ENCODE measurements at places on chromosomes 16 and 17.

- DNase-seq: peak; percentile 60
Measured at GRCh38 chr16:86508028-86508946, 2.0 kb upstream of the FOXF1 start.

DNA sequence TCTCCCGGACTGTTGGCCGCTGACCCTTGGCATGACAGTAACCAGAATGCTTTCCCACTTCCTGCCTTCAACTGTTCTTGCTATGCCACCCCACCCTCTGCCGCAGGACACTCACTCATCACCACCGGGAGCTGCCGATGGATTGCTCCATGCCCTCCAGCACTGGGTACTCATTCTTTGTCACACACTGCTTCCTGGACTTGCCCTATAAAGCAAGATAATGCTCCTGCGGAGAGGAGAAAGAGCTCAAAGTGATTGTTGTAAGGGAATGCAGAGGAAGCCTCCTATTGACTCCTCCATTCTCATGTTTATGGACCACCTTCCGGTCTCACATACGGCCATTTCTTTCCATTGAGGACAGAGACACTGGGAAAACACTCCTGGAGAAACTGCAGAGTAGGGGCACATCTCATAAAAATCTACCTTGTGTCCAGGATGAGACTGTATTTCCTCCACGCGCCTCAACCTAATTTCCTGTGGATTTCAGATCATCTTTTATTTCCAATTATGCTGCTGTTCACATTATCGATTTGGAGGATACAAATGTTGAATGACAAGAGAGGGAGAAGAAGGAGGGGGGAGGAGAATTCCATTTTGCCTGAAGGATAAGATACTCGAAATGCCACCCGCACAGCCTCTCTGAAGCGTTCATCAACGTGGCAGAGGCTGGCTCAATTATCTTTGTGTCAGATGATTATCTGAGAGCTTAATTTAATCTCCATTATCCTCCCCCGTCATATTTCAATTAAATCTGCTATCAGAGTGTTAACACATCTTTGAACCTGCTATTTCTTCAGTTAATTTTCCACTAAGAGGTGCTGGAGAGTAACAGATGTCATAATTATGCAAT lies 486.1 kb upstream of the SALL1 start:
- DNase-seq: no peak

GRCh38 chr16:22926105-22926751 lies 112.3 kb downstream of the HS3ST2 start:
- no peak for DNase-seq

DNA sequence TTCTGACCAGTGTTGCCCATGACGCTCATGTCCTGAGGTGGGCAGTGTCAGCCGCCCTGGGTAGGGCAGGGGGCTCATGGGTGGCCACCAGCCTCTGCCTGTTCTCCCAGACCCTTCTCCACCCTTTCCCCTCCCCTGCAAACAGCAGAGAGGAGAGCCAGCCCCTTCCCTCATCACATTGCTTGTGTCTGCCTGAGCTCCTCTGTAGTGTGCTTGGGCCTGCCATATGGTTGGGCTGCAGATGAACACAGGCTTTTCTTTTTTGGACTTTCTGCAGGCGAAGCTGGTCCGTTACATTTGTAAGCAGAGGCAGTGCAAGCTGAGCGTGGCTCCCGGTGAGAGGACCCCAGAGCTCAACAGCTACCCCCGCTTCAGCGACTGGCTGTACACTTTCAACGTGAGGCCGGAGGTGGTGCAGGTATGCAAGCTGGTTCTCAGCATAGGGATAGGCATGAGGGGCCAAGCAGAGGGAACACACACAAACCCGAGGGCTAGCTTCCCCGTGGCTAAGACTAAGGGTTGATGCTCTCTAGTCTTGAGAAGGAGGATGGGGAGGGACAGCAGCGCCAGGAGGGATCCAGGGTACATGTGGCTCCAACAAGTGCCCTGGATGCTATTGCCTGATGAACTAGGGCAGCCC lies 80.6 kb upstream of the LGALS9 start:
- DNase-seq: no peak

GRCh38 chr17:8823279-8823678 lies 24.1 kb upstream of the MFSD6L start:
- DNase-seq: no peak

GRCh38 chr16:10989559-10989958 lies 45.2 kb downstream of the CLEC16A start:
- DNase-seq: no peak

DNA sequence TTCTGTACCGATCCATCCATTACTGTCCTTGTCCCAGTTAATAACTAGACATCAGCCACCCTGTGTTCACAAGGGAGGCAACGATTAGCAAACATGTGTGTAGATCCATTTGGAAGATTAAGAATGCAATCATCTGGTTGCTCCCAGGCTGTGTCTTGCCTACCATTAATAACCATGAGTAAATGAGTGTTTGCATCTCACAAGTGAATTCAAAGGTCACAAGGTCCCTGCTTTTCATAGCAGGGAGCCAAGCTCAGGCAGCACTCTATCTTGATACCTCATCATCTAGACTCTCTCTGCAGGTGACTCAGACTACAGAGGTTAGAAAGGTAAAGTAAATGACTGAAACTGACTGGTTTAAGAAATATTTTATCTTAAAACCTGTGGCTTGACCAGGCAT lies 25.3 kb downstream of the VWA3A start:
- DNase-seq: no peak

DNA sequence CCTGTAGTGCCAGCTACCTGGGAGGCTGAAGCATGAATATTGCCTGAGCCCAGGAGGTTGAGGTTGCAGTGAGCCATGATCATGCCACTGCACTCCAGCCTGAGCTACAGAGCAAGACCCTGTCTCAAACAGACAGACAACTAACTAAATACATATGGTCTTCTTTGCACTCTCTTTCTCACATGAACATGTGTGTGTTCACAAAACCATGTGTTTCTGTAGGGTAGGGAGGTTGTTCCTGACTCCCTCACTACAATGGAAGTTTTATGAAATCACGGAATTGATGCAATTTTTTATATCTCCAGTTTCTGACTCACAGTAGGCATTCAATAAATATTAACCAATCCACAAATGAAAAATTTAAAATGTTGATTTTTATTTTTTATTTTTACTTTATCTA lies 48.5 kb downstream of the ABHD15 start:
- DNase-seq: no peak

DNA sequence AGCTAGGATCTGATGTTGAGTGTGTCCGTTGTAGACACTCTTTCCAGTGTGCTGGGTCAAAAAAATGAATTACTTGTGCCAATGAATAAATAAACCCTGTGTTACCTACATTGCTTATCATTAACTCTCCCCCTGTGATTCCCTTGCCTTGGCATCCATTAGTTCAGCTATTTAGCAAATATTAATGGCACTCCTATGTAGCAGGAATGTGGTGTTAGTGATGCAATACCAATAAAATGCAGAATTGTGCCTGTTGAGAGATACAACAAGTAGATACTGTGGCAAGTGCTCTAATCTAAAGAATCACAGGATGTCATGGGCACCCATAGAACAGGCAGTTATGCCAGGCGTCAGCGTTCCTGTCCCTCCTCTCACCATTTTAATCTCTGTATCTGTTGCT lies 343.2 kb downstream of the PMP22 start:
- DNase-seq: no peak

DNA sequence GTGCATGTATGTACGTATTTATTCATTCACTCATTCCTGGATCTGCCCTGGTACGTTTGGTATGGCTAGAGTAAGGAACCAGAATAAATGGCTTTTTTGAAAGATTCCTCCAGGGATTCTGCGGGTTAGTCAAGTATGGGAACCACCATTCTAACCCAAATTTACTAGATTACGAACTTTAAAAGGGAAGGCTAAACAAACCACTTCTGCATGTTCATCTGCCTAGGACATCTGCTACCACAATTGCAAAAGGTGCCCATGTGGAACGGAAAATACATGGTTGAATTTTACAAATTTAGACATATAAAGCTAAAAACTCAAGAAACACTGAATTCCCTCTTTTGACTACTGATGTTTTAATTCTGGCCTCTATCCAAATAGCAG lies 22.1 kb downstream of the CYTH1 start:
- no peak for DNase-seq

DNA sequence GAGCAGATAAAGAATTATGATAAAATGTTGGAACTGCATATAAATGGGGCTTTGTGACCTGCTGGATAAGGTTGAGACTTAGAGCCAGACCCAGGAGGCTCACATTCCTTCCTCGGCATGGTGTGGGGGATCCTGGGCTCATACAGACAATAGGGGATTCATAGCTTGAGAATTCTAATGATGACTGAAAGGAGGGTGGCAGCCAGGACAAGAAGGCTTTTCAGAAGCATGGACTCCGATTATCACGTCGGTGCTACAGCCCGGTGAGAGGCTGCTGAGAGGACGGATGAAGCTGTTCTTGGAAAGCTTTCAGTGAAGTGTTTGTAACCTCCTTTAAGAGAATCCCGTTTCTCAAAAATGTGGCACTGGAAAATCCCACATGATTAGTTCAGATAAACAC lies 167.2 kb downstream of the ANKFN1 start:
- no peak for DNase-seq

GRCh38 chr16:89113152-89113547 lies 19.5 kb downstream of the ACSF3 start:
- DNase-seq: no peak

DNA sequence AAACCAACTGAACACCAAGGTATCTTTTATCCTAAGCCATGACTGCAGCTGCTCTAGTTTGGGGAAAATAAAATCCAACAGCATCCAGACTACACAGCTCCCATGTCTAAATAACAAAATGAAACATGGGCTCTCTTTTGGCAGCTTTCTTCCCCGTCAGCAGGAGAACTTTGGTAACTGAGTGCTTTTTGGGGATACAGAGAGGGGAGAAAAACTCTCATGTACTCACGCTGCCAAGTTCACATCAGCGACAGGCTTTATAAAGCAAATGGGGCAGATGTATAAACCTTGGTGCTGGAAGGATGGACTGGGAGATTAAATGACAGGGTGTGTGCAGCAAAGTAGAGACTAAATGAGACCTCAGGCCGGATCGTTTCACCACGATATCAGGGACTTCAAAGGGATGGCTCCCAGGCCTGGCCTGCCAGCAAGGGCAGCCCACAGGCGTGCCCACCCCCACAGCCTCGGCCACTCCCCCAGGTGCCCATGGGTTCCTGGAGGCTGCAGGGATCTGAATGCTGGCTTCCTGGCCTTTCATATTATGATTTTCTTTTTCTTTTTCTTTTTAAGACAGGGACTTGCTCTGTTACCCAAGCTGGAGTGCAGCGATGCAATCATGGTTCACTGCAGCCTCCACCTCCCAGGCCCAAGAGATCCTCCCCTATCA lies 174.6 kb downstream of the ZNF423 start:
- no peak for DNase-seq

DNA sequence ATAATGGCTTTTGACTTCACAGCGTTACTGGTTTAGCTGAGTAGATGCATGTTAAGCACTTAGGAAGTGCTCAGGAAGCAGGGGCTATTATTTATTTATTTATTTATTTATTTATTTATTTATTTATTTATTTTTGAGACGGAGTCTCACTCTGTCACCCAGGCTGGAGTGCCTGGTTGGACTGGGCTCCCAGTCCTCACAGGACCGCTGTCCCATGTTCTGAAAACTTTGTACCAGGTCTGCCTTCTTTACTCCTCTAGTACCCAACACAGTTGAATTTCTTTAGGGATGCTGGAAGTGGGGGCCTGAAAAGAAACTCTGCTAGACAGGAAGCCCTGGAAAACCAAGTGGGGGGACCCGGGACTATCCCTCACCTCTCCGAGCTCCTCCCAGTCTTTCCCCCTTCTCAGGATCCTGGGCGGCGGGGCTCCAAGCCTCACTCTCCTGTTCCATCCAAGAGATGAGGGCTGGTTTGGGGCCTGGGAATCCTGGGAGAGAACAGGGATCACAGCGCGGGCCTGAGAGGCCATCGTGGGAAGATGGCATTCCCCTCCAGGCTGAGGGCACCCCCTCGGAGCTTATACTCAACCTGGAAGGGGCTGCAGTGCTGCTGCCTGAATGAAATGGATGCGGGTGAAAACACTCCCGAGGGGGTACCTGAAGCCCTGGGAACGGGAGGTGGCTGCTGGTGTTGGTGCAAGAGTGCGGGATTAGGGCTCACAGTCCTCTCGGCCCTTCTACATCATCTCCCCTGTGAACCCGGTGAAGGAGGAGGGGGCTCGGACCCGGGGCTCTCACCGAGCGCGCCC lies 674 bp downstream of the ZNF688 start:
- peak; percentile 48 for DNase-seq

DNA sequence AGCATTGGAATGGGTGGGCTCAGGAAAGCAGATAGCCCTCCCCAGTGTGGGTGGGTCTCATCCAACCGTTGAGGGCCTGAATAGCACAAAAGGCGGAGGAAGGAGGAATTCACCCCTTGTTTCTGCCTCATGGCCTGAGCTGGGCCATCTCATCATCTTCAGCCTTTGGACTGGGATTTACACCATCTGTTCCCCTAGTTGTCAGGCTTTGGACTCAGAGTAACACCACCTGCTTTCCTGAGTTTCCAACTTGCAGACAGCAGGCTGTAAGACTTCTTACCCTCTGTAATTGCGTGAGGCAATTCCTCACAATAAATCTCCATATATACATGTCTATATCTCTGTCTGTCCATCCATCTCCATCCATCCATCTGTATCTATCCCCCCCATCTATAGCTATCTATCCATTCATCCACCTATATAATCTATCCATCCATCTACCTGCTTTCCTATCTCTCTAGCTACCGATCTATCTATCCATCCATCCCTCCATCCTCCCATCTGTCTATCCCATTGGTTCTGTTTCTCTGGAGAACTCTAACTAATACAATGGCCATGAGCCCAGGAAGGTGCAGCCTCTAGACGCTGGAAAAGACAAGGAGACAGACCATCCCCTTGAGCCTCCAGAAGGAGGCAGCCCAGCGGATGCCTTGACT lies 21.3 kb downstream of the DNAH17 start:
- DNase-seq: no peak

GRCh38 chr16:74117798-74118197 lies 178.8 kb upstream of the PSMD7 start:
- no peak for DNase-seq

GRCh38 chr17:79372470-79373238 lies 238.2 kb downstream of the RBFOX3 start:
- no peak for DNase-seq

DNA sequence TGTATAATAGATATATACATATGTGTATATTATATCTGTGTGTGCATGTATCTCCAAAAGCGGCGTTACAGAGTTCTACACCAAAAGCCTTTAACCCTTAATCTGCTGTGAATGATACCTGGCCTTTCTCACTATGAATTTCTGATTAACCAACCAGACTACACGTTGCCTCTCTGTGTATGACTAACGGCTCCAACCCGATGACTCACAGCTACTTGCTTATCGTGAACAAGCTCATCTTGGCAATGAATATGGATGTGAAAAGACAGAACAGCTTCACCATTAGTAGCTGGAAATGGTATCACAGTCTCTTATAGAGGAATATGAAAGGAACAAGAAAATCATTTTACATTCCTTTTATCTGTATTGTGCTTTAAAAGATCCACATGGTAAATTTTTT lies 23.8 kb upstream of the ARHGAP44 start:
- DNase-seq: no peak

GRCh38 chr17:78176548-78177025 lies 8.2 kb downstream of the SYNGR2 start:
- peak; percentile 50 for DNase-seq

All from lung microvascular endothelial cell (primary cell).